Nasal cavity respiratory epithelium epithelial cell of viscerocranial mucosa (primary cell): ENCODE measurements at places on chromosomes 6 and 20. TPM values are rescaled to one million over a fixed set of nuclear protein-coding genes. Genes with fewer than 3 reads are reported as not detected.

The OR12D3 gene
- total RNA-seq = not detected in 2 replicates

The CST2 gene
- 0.14 TPM in 1 of 2 replicates, not detected in the other for total RNA-seq

The FOXS1 gene
- total RNA-seq = not detected in 2 replicates

The SIRPG gene
- total RNA-seq = not detected in 2 replicates

The TMEM170B gene
- 0.34 and 0.43 TPM in 2 replicates for total RNA-seq

The CYB5R4 gene
- 5.8 and 8.5 TPM in 2 replicates for total RNA-seq

The TP53INP2 gene
- total RNA-seq = 1.7 and 3.6 TPM in 2 replicates

The BPIFB4 gene
- total RNA-seq = not detected in 2 replicates

The SOX18 gene
- not detected in 2 replicates for total RNA-seq

The BMP2 gene
- total RNA-seq = 12.0 and 14.4 TPM in 2 replicates

The TCF15 gene
- total RNA-seq = not detected in 2 replicates

The FAXC gene
- total RNA-seq = 1.0 and 7.5 TPM in 2 replicates

The CRISP2 gene
- total RNA-seq = not detected in 2 replicates

The SEC23B gene
- 90.6 and 170 TPM in 2 replicates for total RNA-seq

The FAM135A gene
- total RNA-seq = 75.8 and 88.9 TPM in 2 replicates

The GGT7 gene
- total RNA-seq = 1.4 and 6.7 TPM in 2 replicates

The REPS1 gene
- 47.8 and 56.1 TPM in 2 replicates for total RNA-seq

The SCUBE3 gene
- not detected in 2 replicates for total RNA-seq

The CD40 gene
- 5.1 and 13.8 TPM in 2 replicates for total RNA-seq

The PRSS35 gene
- total RNA-seq = under 0.01 TPM in 1 of 2 replicates, not detected in the other

The GPX5 gene
- total RNA-seq = not detected in 2 replicates

The MYLK4 gene
- 0.34 and 0.64 TPM in 2 replicates for total RNA-seq

The TSPO2 gene
- not detected in 2 replicates for total RNA-seq

The CD24 gene
- 877 and 1,120 TPM in 2 replicates for total RNA-seq

The KCNQ2 gene
- total RNA-seq = under 0.01 TPM in 1 of 2 replicates, not detected in the other

The RAD21L1 gene
- not detected in 2 replicates for total RNA-seq

The C20orf141 gene
- not detected in 2 replicates for total RNA-seq

The HTR1B gene
- total RNA-seq = 0.64 and 0.68 TPM in 2 replicates

The EDN3 gene
- not detected in 2 replicates for total RNA-seq

The ARG1 gene
- total RNA-seq = under 0.01 TPM in 1 of 2 replicates, not detected in the other

The WFDC5 gene
- 0.64 and 8.2 TPM in 2 replicates for total RNA-seq

The IRF4 gene
- total RNA-seq = under 0.01 TPM in 1 of 2 replicates, not detected in the other

The STMND1 gene
- total RNA-seq = not detected in 2 replicates

The PRL gene
- not detected in 2 replicates for total RNA-seq
